ENCODE measurements at places on chromosomes 13 and 19. TPM values are rescaled to one million over a fixed set of nuclear protein-coding genes. Genes with fewer than 3 reads are reported as not detected.

ZNF846 gene
- 46.2 TPM for polyA plus RNA-seq

GRCh38 chr13:20654156-20654555 lies 49.3 kb upstream of the IL17D start:
- H3K36me3 ChIP-seq, result peaks cover 4% of the 10 kb centered on the region
- H3K27me3 ChIP-seq, result no peaks in the 10 kb centered on the region
- H3K4me3 ChIP-seq, result no peak overlapping the region
- DNase-seq, result no peak

- no peaks in the 10 kb centered on the region for H3K36me3 ChIP-seq
- DNase-seq, result no peak
- peaks cover 38% of the 10 kb centered on the region for H3K27me3 ChIP-seq
Measured at GRCh38 chr19:18418483-18419194, 559 bp upstream of the SSBP4 start.

DNA sequence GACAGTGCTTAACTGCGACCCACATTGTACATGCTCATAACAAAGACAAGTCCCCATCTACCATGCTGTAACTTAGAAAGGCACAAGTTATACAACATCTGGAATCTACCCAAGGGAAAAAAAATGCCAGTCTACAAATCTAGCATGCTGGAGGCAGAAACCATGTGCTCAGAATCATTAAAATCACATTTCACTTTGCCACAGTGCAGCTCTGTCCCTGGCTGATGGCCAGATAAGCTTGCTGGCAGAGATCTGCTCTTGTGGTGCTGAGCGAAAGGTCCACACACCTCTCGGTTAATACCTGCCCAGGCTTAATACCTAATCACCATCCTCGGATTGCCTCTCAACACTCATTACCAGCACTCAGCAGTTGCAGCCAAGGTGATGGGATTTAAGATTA lies 74.1 kb upstream of the UQCRFS1 start:
- no peaks in the 10 kb centered on the region for H3K36me3 ChIP-seq
- H3K4me3 ChIP-seq, result no peak overlapping the region
- H3K27ac ChIP-seq, result no peak overlapping the region
- peaks cover 10% of the 10 kb centered on the region for H3K27me3 ChIP-seq
- H3K4me1 ChIP-seq, result no peaks in the 10 kb centered on the region
- no peak for DNase-seq

DNA sequence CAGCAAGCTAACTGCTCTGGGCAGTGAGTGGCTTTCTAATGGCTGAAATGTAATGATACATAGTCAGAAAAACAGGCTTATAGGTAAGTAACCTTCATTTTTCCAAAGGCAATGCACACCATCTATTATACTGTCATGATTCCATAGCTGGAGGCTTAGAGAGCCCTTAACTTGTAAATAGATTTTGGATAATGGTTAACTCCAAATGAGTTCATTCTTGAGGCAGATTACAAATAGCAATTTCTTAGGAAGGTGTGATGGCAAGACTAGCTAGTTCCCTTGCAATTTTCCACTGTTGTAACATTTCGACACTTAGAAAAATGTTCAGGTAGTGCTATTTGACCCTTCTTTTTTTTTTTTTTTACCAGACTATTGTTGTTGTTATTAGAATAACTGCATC lies 789.8 kb upstream of the PCDH9 start:
- no peak for DNase-seq
- H3K4me3 ChIP-seq, result no peak overlapping the region
- no peaks in the 10 kb centered on the region for H3K27me3 ChIP-seq
- H3K36me3 ChIP-seq, result no peaks in the 10 kb centered on the region
- H3K27ac ChIP-seq, result no peak overlapping the region
- no peaks in the 10 kb centered on the region for H3K4me1 ChIP-seq

Data from left lung (tissue), 14 donors.